Tibial artery (tissue), 4 donors: ENCODE measurements at places on chromosomes 12 and 14.

GRCh38 chr14:72615451-72616121 is 278.3 kb downstream of the DPF3 start:
- DNase-seq, result no peak

- no peak for DNase-seq
Observed at GRCh38 chr12:103012884-103013283, 55.4 kb downstream of the ASCL1 start.

DNA sequence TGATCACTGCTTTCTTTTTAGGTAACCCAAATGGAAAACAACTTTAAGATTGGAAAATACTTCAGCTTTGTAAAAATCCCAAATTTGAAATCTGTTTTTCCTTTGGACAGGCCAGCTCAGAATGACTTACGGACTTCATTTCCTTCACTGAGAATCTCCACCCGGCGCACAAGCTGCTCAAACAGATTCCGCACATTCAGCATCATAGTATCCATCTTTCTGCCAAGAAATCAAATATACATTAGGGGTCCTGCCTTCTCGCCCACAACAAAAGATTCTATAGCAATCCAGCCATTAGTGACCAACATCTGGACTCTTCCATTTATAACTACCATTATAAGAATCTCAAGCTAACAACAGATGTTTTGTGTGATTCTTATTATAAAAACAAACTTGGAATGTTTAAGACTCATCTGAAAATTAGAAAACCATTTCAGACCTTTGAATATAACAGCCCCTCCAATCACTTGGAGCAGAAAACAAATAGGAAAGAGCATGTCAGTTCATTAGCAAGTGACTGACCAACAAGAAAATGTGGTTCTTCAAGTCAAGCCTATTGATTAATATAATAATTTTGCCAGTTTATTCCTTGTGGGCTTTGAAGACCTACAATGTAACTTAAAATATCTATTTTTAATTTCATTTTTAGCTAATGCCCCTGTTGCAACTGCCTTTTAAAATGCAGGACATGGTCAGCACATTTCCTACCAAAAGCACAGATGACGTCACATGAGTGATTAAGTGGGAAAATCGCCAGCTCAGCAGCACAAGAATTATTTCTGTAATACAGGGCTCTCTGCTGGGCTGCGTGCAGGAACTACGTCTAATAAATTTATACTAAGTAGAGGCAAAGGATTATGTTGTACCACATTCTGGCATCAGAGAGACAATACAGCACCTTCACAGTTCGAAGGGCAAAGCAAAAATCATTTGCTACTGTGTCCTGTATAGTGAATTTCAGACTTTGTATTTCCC is 8.5 kb downstream of the RACGAP1 start:
- DNase-seq, result peak; percentile 78

DNA sequence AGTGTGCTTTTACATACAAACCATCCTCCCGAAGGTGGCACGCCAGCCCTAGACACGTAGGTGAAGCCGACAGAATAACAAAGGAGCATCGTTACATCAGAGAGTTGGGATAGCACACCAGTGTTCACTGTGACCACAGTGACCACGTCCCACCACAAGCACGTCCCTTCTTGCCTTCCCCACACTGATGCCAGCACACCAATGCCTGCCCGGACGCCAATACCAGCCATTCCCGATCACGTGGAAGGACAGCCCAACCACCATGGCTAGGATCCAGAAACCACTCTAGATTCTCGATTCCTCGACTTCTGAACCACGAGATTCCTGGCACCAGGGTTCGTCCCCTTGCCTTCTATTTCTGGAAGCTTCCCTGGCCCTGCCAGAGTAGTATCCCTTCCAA is 48.0 kb upstream of the GPR68 start:
- DNase-seq, result no peak

DNA sequence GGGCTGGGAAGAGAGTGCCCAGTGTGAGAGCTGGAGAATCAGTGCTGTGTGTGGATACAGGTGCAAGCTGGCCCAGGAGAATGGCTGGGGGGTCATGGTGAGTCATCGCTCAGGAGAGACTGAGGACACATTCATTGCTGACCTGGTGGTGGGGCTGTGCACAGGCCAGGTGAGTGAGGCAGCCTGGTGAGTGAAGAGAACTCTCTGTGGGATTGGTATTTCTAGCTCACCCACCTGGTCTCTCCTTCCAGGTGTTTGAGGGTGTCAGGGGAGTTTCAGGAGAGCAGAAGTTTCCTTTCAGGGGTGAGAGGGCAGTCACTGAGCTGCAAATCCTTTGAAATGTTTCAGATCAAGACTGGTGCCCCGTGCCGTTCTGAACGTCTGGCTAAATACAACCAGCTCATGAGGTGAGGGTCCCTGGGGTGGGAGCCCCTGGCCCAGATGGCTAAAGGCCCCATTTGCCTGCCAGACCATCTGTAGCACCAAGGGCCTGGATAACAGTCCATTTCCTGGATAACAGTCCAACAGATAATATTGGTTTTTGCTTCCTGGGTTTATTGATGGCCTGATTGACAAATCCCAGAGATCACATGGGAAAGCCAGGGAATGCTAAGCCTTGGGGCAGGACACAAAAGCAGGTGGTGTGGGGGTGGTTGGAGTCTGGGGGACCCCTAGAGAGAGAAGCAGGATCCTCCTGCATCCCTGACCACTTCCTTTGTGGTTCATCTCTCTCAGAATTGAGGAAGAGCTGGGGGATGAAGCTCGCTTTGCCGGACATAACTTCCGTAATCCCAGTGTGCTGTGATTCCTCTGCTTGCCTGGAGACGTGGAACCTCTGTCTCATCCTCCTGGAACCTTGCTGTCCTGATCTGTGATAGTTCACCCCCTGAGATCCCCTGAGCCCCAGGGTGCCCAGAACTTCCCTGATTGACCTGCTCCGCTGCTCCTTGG is 5.5 kb upstream of the ATN1 start:
- DNase-seq, result no peak

DNA sequence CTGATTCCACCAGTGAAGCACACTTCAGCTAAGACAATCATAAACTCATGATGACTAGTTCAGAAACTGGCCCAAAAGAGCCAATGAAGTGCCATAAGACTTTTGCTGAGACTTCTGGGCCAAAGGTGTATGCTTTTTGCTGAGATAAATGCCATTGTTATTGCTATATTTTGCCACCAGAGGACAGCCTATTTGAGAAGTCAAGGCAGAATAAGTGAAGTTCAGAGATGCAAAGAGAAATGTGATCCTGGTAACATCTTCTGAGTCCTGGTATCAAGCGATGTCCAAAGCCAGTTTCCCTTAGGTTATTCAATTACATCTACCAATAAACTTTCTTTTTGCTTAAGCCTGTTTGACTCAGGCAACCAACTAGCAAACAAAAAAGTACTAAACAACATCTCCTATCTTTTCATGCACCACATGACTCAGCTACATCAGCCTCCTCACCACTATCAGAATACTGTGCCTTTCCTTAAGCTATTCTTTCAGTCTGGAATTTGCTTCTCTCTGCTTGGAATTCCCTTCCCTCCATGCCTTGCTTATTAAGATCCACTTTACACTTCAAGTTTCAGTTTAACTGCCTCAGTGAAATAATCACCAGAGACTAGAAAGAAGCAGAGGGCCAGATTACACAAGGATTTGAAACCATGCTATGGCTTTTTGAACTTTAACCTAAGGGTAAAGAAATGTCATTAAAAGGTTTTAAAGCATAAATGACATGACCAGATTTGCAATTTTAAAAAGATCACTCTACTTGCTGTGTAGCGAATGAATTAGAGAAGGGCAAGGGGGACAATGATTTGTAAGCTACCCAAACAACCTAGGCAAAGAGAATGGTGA is 14.0 kb downstream of the CRY1 start:
- no peak for DNase-seq

GRCh38 chr12:93918262-93918661 is 230.1 kb upstream of the PLXNC1 start:
- DNase-seq, result no peak

DNA sequence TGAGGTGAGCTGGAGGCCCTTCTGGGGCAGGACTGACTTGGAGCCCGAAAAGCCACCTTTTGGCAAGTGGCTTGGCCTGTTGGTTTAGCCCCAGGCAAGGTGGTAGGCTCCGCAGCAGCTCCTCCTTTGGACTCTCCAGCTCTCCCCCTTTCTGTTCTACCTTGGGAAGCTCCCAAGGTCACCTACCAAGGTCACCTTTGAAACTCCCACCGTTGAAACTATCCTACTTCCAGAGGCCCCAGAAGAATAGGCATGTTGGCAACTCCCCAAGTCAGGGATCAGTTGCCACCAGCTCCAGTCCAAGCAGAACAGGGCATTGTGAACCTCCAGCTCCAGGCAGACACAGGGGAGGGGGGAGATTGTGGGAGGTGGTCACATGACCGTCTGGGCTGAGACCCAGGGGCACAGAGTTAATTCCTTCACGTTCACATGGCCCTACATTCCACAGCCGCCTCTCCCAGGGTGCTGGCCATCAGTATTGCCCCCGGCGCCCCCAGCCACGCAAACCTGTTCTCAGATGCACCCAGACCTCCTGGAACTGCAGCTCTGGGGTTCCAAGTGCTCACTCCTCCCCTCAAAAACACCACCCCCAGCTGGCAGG is 14.4 kb downstream of the IRF2BPL start:
- DNase-seq, result no peak

- DNase-seq, result no peak
Observed at GRCh38 chr12:109861689-109862314, 18.5 kb downstream of the GLTP start.

GRCh38 chr14:75577729-75578101 is 705 bp upstream of the FLVCR2 start:
- peak; percentile 91 for DNase-seq

DNA sequence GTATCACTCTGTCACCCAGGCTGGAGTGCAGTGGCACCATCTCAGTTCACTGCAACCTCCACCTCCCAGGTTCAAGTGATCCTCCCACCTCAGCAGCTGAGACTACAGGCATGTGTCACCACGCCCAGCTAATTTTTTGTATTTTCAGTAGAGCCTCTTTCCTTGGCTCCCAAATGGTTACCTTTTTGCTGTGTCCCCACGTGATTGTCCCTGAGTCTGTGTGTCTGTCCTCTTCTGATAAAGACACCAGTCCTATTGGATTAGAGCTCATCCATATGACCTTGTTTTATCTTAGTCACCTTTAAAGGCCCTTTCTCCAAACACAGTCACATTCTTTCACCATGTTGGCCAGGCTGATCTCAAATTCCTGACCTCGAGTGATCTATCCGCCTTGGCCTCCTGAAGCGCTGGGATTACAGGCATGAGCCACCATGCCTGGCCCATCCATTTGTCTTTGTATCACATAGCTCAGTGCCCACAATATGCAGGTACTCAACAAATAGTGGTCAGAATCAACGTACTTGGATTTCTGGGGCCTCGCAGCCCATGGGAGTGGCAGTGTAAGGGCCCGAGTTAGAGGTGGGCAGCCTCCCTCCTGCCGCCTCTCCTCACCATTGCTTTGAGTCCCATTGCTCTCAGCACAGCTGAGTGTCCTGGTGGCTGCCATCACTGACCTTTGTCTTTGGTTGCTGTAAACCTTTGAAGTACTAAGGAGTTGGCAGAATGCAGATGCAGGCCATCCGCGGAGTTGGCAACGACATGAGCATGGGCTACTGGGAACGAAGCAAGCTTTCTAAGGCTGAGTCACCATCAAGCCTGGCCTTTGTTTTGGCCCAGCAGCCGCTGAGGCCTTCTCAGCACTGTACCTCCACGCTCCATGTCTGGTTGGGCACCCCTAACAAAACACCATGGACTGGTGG is 9.3 kb downstream of the TPCN1 start:
- DNase-seq, result peak; percentile 62
